ENCODE measurements at places on chromosomes 7 and 10.

DNA sequence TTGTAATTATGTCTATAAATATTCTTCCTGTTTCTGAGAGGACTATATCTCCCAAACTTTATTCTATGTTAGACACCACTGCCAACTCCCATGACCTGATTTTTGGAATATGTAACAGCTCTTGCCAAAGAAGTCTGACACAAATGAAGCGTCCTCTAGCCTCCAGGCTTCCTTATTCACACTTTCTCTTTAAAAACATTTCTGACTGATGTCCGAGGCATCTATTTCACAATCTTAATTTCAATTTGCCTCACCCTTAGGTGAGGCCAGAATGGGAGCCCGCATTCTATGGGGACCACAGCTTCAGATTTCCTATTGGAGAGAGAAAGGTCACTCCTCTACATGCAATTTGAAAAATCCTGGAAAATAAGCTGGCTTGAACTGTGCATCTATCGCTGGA, 873.2 kb downstream of the GATA3 start:
- no peak for DNase-seq

GRCh38 chr7:77653572-77653971, 42.7 kb upstream of the RSBN1L start:
- DNase-seq, result no peak

- DNase-seq, result peak; percentile 53
Measured at GRCh38 chr10:80187465-80188409, 17.6 kb downstream of the ANXA11 start.

GRCh38 chr7:19814776-19815175, 41.4 kb upstream of the TMEM196 start:
- DNase-seq, result no peak

GRCh38 chr7:31899356-31899927, 170.8 kb downstream of the PDE1C start:
- no peak for DNase-seq

DNA sequence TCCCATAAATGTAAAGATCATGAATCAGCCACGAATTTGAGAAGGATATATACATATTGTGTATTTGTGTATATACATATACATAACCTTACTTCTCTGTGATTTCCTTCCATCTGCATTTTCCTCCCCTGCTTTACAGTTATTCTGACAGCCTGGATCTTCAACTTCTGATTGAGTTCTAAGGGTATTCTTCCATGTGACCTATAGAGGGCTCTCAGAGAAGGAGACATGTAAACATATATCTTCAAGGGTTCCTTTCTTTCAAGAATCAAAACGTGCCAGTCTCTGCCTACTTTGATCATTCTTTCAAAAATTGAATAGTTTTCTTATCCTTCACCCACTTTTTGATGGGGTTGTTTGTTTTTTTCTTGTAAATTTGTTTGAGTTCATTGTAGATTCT, 453.7 kb upstream of the POT1 start:
- no peak for DNase-seq

DNA sequence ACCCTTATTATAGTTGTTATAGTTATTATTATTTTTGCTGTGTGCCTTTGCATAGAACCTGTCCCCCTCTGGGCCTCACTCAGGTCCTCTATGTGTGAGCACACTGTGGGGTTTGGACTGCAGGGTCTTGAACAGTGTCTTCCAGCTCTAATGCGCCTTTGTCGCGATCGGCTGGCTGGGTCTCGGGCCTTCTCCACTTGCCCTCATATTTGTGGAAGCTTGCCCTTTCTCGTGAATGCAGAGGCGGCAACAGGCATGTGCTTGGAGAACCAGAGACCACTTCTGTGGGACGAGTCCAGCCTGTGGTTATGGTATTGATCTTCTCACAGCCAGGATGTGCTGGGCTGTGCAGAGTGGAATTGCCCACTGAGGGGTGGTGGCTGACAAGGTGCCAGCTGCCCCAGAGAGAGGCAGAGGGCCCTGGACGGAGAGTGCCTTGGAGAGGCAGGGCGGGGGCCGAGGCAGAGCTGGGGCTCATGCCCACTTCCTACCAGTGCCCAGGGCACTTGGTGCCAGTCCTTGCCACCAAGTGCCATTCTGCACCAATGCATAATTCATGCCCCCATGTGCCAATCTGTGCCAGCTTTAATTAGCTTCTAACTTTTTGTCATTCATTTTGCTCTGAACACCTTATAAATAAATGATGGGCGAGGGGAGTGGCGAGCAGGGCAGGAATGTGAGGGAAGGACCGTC, 6.8 kb upstream of the CDH23 start:
- no peak for DNase-seq

GRCh38 chr10:69835233-69835632, 33.5 kb downstream of the COL13A1 start:
- no peak for DNase-seq

DNA sequence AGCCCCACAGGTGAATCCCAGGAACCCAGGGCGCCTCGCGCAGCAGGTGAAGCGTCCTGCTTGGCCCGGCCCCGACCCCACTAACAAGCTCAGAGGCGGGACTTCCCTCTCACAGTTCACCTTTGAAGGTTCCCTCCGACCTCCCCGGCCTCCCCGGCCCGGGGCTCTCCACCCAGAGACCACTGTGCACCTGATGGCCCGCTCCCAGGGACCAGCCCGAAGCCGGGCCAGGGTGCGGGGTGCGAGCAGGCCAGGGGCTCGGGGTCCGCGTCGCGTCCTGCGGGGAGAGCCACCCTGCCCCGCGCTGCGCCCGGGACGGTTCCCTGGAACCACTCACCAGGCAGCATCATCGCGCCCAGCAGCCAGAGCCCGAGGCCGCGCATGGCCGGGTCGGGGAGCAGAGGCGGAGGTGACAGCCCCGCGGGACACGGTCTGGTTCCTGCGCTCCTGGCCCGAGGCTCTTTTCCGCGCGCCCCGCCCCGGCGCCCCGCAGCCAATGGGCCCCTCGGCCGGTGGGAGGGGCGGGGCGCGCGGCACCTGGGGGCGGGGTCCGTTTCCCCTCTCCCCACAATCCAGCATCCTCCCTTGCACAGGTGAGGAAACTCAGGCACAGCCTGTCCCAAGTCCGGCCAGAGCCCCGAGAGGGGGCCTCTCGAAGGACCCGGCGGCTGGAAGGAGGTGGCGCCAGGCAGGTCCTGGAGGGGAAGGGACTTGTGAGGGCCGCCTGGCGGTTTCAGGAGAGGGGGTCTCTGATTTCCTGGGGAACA, at the start of gene ADAM8:
Gene ADAM8, minus strand, starts transcription at position 434 of the 767 bp plus-strand sequence. Its CDS starts 51 bp downstream, at position 383.
- DNase-seq, result peak; percentile 63

DNA sequence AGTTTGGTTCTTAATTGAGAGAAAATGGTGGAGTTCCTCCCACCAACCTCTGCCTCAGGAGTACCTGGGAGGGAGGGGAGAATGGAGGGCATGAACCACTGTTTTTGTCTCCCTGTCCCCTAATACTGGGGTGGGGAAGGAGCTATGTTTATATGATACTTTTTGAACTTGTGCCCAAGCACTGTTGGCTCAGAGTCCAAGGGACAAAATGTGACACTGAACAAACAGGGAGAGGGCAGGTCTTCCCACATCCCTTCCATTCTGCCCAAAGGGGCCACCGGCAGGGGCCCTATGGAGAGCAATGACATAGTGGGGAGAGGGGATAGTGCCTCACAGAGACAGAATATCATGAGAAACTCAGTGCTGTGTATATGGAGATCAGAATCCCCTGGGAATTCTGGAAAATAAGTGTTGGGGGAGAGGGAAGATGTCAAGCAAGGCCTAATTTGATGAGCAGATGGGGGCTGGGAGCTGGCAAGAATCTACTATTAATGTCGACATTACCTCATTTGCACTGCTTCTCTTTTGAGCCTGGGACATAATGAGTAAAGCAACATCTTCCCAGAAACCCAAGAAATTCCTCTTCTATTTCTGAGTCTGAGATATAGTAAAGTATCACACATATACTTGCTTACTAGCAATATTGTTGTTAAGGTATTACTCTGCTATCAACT, 180.6 kb downstream of the CYP26A1 start:
- DNase-seq, result no peak

- DNase-seq, result no peak
Measured at GRCh38 chr10:67819768-67820204, 18.2 kb downstream of the DNAJC12 start.

- DNase-seq, result no peak
Measured at GRCh38 chr7:35519971-35520809, 174.7 kb downstream of the HERPUD2 start.

DNA sequence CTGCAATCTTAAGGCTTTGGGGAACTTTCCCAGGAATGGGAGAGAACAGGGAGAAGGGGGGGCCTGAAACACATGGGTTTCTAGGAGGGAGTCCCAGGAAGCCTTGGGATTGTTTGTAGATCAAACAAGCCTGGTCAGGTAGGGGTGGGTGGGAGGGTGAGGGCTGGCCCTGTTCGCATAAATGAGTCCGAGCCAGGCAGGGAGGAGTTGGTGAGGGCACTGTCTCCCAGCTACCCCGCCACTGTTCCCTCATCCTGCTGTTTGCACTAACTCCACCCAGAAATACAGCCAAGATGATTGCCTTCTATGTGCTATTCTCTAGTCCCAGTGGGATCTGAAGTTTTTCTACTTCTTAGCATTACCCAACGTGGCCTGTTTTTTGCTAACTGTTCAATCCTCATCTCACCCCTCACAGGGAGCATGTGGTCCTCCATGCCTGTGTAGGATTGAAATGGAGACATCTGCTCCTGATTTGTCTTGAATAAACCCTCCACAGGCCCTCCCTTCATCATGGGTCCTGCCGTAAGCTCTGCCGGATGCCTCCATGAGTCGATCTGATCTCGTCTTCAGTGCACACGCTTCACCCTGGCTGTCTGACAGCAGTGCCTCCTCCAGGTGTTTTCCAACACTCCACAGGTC, 257.0 kb downstream of the COBL start:
- DNase-seq, result no peak

DNA sequence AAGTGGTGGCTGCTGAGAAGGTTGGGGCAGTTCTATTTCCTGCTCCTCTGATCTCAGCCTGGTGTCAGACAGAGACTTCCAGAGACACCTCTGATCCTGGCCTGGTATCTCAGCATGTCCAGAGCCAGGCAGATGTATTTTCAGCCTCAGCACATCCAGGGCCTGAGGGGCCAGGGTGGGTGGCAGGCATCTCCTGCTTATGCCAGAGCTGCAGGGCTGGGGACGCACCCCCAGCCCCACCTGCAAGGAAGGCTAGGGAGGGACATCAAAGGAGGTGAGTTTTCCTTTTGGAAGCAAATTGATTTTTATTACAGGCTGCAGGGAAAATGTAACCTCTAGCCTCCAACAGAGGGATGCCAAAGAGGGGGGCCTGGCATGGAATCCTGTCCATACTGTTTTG, 36.7 kb downstream of the CFAP46 start:
- no peak for DNase-seq

GRCh38 chr10:115773832-115774231, 499.2 kb downstream of the GFRA1 start:
- no peak for DNase-seq

DNA sequence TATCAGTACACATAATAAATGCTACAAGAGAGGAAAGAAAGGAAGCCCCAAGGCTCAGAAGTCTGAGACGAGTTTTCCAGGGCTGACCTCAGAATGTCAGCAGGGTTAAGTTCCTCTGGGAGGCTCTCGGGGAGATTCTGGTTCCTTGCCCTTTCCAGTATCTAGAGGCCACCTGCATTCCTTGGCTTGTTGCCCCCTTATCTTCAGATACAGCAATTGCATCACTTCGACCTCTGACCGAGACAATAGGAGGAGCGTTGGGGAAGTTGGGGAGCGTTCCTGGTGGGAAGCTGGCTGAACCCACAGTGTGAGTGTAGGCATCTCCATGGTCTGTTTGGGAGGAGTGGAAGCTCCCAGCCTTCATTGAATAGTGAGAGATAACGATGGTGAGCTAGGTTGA, 72.0 kb upstream of the MTPN start:
- no peak for DNase-seq

- no peak for DNase-seq
Measured at GRCh38 chr7:92652536-92652935, 62.3 kb upstream of the FAM133B start.

DNA sequence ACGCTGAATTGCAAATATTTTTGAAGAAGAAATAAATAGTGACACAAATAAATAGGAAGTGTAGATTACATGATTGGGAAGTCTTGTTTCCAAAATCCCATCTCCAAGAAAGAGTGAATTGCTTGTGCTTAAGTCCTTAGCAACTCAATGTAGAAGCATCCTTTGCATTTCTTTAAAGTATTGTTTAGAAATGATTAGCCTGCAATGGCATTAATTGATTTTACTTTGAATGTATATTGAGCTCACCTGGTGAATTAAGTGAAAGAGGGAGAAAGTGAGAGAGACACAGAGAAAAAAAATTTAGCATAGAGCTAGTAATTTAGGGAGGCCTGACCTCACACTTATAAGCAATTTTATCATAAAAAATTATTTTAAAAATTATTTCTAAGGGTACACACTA, 49.0 kb upstream of the PCLO start:
- no peak for DNase-seq

Data from stimulated activated CD8-positive, alpha-beta memory T cell treated with anti-CD3 and anti-CD28 coated beads, Interleukin-7, amount 100 ng/mL, for 4 hours (primary cell).